Stimulated activated CD4-positive, alpha-beta T cell treated with anti-CD3 and anti-CD28 coated beads, Interleukin-1b, Interleukin-23, amount 100 ng/mL, for 1 hour (primary cell): ENCODE measurements at places on chromosomes 1 and 21.

GRCh38 chr1:110205156-110205555 is 5.0 kb upstream of the KCNC4 start:
- no peak for DNase-seq

DNA sequence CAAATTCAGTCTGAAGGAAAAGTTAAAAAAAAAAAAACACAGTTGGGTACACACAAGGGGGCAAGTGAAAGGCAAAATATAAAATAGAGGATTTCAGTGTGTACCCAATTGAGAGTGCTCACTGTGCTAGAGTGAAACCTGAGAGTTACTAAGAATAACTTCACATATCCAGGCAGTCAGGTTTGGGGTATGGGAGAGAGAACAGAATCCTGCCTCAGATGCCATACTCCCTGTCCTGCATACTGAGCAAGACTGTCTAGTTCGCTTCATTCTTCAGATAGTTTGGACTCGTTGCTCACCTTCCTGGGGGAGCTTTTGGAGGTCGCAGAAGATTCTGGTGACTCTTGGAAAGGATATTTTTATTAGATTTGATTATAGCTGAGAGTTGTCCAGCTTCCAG is 20.4 kb downstream of the CEP85 start:
- DNase-seq: no peak

- no peak for DNase-seq
Measured at GRCh38 chr1:118788463-118788862, 199.7 kb downstream of the TBX15 start.

- no peak for DNase-seq
Measured at GRCh38 chr1:11567244-11568065, 86.8 kb downstream of the FBXO2 start.

DNA sequence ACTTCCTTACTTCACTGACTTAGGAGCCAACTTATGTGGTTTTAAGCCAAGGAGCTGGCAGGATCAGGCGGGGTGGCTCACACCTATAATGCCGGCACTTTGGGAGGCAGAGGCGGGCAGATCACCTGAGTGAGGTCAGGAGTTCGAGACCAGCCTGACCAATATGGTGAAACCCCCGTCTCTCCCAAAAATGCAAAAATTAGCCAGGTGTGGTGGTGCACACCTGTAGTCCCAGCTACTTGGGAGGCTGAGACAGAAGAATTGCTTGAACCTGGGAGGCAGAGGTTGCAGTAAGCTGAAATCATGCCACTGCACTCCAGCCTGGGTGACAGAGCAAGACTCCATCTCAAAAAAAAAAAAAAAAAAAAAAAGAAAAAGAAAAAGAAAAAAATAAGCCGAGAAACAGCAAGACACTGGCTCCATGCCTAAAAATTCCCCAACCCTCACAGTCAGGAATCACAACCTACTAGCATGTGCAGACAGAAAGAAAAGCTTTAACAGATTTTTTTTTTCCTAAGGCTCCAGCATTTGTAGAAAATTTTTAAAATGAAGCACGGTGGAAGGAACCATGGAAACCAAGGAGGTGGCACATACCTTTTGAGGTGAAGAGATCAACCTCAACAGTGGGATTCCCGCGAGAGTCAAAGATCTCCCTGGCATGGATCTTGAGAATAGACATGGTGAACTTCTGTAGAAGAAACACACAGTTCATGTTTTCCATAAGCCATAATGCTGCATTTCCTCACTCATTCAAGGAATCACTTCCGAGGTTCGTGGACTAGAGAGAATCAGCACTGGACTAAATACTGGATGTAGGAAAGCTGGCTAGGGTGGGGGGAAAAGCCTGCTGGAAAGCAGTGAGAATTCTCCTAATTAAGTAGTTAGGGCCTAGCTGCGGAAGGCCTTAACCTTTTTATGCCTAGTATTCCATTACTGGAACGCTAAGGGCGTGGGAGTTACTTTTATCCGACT is 4.0 kb downstream of the ENO1 start:
- DNase-seq: no peak

- DNase-seq: no peak
Measured at GRCh38 chr21:35508139-35508888, 459.2 kb upstream of the RUNX1 start.

DNA sequence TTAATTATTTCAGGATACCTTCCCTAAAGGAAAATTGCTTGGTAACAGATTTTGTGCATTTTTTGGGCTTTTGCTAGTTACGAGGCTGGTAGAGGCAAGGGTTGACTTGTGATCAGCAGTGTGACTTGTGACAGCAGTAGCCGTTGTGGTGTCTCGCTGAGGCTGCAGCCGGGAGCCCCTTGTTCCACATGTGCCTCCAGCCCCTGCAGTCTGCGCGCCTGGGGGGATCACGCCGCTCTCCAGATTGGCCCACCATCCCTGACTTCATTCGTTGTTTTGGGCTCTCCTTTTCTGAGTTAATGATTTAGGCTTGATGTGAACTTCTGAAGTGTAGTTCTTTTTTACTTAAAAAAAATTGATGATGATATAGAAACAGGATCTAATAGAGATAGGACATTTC is 41.5 kb downstream of the TRAPPC10 start:
- no peak for DNase-seq

DNA sequence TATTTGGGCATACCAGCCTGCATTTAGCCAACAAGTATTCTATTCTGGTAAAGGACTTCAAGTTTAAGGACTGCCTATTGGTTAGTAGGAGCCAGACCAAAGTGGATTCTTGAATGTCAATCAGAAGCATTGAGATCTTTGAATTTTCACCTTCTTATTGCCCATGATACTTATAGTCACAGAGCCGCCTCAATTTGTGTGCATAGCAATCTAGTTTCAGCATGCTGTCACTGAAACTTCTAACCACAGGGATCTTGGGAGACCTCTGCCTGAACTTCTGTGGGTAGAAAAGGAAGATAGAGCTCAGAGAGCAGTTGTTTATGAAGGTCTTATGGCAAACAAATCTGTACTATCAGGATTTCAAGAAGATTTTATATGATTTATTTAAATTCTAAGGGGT is 501.4 kb upstream of the USP24 start:
- no peak for DNase-seq

GRCh38 chr1:159866905-159867663 is 4.6 kb upstream of the VSIG8 start:
- no peak for DNase-seq

DNA sequence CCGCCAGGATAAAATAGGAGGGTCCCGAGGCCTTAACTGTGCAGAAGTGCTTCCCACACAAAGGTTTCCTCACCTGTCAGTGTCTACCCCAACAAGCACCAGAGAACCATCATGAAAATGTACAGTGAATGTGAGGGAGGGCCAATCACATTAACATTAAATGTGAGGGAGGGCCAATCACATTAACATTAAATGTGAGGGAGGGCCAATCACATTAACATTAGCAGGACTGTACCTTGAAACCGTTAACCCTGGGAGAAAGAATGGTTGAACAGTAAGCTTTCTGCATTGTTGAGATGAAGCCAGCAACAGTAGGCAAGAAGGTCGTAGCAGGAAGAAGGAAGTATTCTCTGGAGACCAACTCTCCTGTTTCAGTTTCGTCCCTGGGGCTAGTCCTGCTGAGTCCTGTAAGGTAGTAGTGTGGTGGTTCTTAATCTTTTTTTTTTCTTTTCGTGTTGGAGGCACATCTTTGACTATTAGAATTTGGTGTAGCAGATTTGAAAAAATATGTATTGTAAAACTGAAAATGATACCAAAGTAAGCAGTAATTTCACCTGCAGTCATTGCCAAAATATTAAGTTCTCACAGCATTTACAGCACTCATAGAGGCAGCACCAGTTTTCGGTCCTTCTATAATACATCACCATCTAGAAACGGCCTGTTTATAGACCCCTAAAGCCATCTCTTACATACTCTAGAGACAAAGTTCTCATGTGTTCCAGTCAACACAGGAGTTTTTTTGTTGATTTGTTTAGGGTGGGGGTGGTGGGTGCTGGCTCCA is 98.6 kb upstream of the PPP2R5A start:
- DNase-seq: no peak

DNA sequence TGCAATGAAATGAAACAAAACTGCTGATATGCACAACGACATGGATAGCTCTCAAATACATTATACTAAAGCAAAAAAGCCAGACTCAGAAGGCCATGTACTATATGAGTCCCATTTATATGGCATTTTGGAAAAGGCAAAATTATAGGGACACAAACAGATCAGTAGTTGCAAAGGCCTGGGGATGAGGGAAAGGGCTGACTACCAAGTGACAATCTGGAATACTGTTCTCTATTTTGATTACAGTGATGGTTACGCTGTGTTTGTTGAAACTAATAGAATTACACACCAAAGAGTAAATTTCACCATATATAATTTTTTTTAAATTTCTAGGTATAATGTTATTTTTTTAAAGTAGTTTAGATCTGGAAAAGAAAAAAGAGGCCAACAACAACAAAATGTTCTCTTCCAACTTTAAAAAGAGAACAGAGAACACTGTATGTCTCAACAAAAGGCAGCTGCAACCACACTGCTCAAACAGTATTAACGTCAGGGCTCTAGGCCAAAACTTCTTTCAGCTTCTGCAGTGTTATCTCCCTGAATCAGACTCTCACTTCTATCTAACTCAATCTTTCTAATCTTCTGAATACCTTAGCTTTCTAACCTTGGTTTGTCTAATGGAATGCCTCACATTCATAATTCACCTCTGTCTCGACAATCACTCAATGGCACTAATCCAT is 75.8 kb downstream of the FOXJ3 start:
- no peak for DNase-seq

DNA sequence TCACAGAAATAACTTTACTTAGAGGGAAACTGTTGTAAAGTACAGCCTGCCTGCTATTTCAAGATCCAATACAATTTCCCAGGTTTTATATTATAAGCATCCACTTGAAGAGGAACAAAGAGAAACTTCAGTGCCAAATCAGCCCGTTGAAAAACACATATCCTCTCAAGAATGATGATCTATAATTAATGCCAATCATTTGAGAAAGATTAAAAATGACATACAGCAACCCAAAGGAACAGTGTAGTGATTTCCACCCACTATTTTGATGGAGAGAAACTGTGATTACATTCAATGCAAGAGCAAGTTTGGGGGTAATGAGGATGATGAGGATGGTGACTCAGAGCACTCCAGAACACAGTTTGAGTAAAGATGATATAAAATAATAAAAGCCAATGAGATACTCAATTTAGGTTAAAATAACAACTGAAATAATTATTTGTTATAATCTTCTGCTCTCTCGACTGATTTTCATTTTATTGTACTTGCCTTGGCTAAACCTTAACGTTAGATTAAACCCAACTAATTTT is 715.5 kb downstream of the NCAM2 start:
- DNase-seq: no peak

DNA sequence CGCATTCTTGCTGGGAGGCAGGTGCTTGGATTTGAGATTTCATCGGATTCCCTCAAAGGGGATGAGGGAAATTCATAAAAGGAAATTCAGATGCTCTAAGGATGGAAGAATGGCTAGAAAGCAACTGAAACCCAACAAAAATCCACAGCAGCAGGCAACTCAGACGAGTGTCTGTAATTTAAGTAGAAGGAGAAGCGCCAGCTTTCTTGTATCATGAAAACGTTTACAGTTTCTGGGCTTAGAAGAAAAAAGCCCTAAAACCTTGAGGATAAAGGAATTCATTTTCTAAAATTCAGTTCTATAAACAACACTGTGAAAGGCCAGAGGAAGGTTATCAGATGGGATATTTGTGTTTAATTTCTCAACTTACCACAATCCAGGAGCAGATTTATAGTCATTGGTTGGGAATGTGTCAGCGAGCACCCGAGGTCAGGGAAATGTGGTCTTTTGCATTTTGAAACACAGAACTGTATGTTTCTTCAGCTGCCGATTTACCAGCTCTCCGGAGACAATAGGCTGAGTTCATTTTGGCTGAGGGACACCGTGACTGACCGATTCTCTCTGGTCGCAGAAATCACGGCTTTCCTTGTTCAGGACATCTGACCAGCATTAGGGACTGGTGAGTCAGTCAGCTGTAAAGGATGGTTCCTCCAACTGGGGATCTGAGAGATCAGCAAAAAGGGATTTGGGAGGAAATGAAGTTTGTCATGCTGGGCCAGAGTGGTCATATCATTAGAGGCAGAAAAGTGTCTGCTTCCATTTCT is 111.6 kb upstream of the ERRFI1 start:
- DNase-seq: no peak

DNA sequence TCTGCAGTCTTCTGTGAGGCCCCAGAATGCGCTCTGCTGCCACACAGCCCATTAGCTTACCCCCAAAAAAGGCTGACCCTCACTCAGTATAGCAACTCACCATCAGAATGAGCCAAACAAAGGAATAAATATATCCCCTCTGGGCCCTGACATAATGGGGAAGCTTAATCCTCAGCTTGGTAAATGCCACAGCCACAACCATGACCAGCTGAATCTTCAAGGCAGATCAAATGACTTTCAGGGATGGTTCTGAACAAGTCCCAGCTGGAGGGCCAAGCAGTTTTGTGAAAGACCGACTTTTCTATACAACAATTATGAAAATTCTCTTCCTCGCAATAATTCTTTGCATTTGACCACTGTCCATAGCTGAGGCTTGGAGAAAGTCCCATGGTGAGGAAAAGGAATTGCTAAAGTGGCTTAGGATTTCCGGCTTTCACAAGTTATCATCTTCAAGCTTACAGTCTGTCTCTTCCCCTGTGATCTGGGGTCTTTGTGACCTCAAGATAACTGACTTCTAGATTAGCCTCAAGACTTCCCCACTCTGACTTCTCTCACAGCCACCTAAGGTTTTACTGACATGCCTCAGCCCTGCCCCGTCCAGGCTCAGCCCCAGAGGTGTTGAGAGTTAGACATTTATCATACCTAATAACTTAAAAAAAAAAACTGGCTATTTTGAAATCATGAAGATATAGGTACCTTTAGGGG is 47.8 kb upstream of the PBX1 start:
- no peak for DNase-seq

- DNase-seq: no peak
Measured at GRCh38 chr1:1841575-1841995, 49.3 kb downstream of the GNB1 start.

DNA sequence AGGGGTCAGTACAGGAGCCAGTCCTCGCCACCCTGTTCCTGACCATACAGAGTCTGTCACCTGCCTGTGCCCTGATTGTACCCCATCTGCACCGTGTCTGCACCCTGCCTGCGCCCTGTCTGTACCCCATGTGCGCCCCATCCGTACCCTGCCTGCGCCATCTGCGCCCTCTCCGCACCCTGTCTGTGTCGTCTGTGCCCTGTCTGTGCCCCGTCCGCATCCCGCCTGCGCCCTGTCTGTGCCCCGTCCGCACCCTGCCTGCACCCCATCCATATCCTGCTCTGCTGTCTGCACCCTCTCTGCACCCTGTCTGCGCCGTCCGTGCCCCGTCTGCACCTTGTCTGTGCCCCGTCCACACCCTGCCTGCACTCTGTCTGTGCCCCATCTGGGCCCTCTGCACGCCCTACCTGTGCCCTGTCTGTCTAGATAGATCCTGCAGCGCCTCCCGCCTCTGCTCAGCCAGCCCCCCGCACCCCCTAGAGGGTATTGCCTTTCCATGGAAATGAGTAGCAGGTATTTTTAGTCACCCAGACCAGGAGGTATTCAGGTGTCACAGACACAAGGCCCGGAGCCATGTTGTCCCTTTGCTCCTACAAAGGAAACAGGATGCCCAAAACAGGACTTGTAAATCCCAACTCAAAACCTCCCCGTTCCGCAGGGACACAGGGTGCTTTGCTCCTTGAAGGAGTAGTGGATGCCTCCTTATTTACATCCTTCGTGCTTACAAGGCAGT is 7.7 kb upstream of the NPHP4 start:
- DNase-seq: no peak
